Regular cardiac myocyte (primary cell): ENCODE measurements at places on chromosomes 3 and 15. TPM values are rescaled to one million over a fixed set of nuclear protein-coding genes. Genes with fewer than 3 reads are reported as not detected.

DNAJA4 gene
- total RNA-seq: 3.4 and 4.8 TPM in 2 replicates

GOLGA8M gene
- 0.19 and 0.56 TPM in 2 replicates for total RNA-seq

PTPRG gene
- total RNA-seq: 18.6 and 30.4 TPM in 2 replicates

CYP19A1 gene
- total RNA-seq: 0.19 and 1.1 TPM in 2 replicates

AGTR1 gene
- 2.3 and 4.4 TPM in 2 replicates for total RNA-seq

PATL2 gene
- under 0.01 and 0.56 TPM in 2 replicates for total RNA-seq

PEX5L gene
- under 0.01 TPM in 2 replicates for total RNA-seq

IRAK2 gene
- 8.1 and 10.4 TPM in 2 replicates for total RNA-seq

C3orf70 gene
- total RNA-seq: 1.1 and 1.9 TPM in 2 replicates

BTLA gene
- 0.56 TPM in 1 of 2 replicates, not detected in the other for total RNA-seq

MCTP2 gene
- total RNA-seq: 0.58 and 5.6 TPM in 2 replicates

MOBP gene
- total RNA-seq: under 0.01 TPM in 1 of 2 replicates, not detected in the other

CRBN gene
- 67.1 and 201 TPM in 2 replicates for total RNA-seq

ATP1B3 gene
- 39.2 and 92.4 TPM in 2 replicates for total RNA-seq

SLC6A20 gene
- total RNA-seq: not detected in 2 replicates

LYZL4 gene
- total RNA-seq: 0.19 TPM in 1 of 2 replicates, not detected in the other

NIPA2 gene
- total RNA-seq: 64.5 and 82.4 TPM in 2 replicates

IGF2BP2 gene
- total RNA-seq: 28.6 and 36.1 TPM in 2 replicates

DPPA4 gene
- total RNA-seq: under 0.01 TPM in 1 of 2 replicates, not detected in the other

CACNA2D2 gene
- total RNA-seq: not detected in 2 replicates

IL17RC gene
- total RNA-seq: 24.5 and 27.6 TPM in 2 replicates

IL5RA gene
- not detected in 2 replicates for total RNA-seq

EFHB gene
- total RNA-seq: under 0.01 TPM in 1 of 2 replicates, not detected in the other

DPPA2 gene
- total RNA-seq: not detected in 2 replicates

SCAANT1 gene
- total RNA-seq: not detected in 2 replicates

PDE8A gene
- total RNA-seq: 50.8 and 57.8 TPM in 2 replicates

UROC1 gene
- total RNA-seq: not detected in 2 replicates

CCDC39 gene
- total RNA-seq: not detected in 2 replicates

ERC2 gene
- under 0.01 TPM in 1 of 2 replicates, not detected in the other for total RNA-seq

CCDC33 gene
- not detected in 2 replicates for total RNA-seq

CDHR4 gene
- not detected in 2 replicates for total RNA-seq

CPNE4 gene
- total RNA-seq: not detected in 2 replicates

DLL4 gene
- total RNA-seq: 0.28 and 0.38 TPM in 2 replicates

UBAP1L gene
- 0.96 and 1.1 TPM in 2 replicates for total RNA-seq

NAA50 gene
- 204 and 242 TPM in 2 replicates for total RNA-seq

ANP32A gene
- 46.2 and 81.3 TPM in 2 replicates for total RNA-seq

ZMYND10 gene
- 0.58 and 0.85 TPM in 2 replicates for total RNA-seq

ANKRD63 gene
- not detected in 2 replicates for total RNA-seq

ADCY5 gene
- under 0.01 TPM in 1 of 2 replicates, not detected in the other for total RNA-seq

XCR1 gene
- not detected in 2 replicates for total RNA-seq

GLDN gene
- 1.2 and 1.4 TPM in 2 replicates for total RNA-seq

FBXW12 gene
- total RNA-seq: 0.28 TPM in 1 of 2 replicates, not detected in the other

CNTN3 gene
- 0.96 and 11.3 TPM in 2 replicates for total RNA-seq

MTHFS gene
- total RNA-seq: 12.1 and 15.9 TPM in 2 replicates

ADAMTS9 gene
- total RNA-seq: 4.2 and 5.9 TPM in 2 replicates

PARP6 gene
- total RNA-seq: 7.5 and 15.8 TPM in 2 replicates

GCSAM gene
- not detected in 2 replicates for total RNA-seq

SAXO2 gene
- total RNA-seq: 0.38 and 1.1 TPM in 2 replicates
